ENCODE measurements at places on chromosomes 11 and 22. TPM values are rescaled to one million over a fixed set of nuclear protein-coding genes. Genes with fewer than 3 reads are reported as not detected.

GRCh38 chr11:122406466-122406865, 249.1 kb upstream of the UBASH3B start:
- no peaks in the 10 kb centered on the region for H3K4me1 ChIP-seq
- no peak overlapping the region for H3K4me3 ChIP-seq
- no peak for DNase-seq
- peaks cover 27% of the 10 kb centered on the region for H3K27me3 ChIP-seq

GRIA4 gene
- not detected for total RNA-seq

CECR2 gene
- 0.63 TPM for total RNA-seq

TBX10 gene
- total RNA-seq, result not detected

- no peak for DNase-seq
- no peak overlapping the region for H3K4me3 ChIP-seq
- no peaks in the 10 kb centered on the region for H3K36me3 ChIP-seq
- H3K27ac ChIP-seq, result no peak overlapping the region
- peaks cover 6% of the 10 kb centered on the region for H3K4me1 ChIP-seq
Observed at GRCh38 chr11:1948389-1948788, 1.3 kb downstream of the MRPL23 start.

BATF2 gene
- total RNA-seq, result not detected

DNA sequence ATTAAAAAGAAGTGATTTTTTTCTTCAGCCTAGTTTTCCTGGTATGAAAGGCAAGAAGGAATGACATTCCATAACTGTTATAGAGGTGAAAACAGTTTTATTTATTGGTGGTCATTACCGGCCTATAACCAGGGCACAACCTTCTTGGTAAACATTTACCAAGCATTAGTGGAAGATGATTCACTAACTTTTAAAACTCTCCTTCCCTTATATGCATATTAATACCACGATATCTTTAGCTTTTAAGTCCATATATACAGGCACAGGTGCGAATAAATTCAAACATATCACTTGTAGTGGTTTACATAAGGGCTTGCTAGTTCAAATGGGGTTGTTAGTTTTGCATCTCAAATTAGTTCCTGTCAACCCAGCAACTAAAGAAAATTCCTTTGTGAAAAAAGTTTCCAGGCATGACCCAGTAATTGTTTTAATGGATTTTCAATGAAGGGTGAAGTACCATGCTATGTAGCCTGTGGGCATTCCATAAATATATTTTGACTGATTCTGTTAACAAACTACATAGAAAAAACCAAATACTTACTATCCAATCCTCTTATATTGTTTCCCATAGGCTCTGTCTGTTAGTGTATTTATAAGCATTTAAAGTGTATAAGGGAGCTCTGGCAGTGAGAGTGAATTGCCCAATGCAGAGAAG, 30.6 kb upstream of the ROBO3 start:
- DNase-seq, result no peak
- no peak overlapping the region for H3K4me3 ChIP-seq
- H3K27ac ChIP-seq, result no peak overlapping the region
- peaks cover 33% of the 10 kb centered on the region for H3K27me3 ChIP-seq
- peaks cover 13% of the 10 kb centered on the region for H3K4me1 ChIP-seq
- no peaks in the 10 kb centered on the region for H3K36me3 ChIP-seq

RAB36 gene
- 4.8 TPM for total RNA-seq

HEPHL1 gene
- total RNA-seq, result not detected

DNA sequence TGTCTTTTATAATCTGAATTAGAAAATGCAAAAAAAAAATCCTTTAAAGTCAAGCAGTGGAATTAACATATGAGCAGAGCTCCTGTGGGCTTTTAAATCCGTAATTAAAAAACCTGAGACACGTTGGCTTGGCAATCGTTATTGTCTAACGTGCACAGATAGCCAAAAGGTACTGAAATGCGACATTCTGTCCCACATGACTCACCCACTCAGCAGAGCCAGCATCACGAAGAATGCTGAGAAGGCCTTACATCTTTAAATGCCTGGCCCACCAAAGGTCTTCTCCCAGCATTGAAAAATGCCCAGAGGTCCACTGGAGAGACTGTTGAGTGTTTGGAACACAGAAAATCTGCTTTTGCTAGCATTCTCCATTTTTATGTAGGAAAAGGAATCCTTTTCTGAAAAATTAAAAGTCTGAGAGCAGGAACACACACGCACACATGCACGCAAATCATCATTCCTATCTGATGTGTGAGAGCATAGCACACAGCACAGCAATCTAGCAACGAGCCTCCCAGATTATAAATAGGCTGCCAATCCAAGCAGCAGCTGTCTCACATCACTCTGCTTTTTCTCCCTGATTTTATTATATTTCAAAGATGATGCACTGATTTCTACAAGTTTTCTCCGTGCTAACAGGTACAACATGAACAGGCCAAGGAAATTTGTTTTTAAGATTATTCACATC, 94.5 kb downstream of the PHF21A start:
- peaks cover 4% of the 10 kb centered on the region for H3K4me1 ChIP-seq
- H3K36me3 ChIP-seq, result peaks cover 5% of the 10 kb centered on the region
- no peak overlapping the region for H3K4me3 ChIP-seq
- H3K27ac ChIP-seq, result no peak overlapping the region
- DNase-seq, result no peak
- no peaks in the 10 kb centered on the region for H3K27me3 ChIP-seq

PNPLA5 gene
- total RNA-seq, result not detected

EMID1 gene
- total RNA-seq, result 0.42 TPM

DNA sequence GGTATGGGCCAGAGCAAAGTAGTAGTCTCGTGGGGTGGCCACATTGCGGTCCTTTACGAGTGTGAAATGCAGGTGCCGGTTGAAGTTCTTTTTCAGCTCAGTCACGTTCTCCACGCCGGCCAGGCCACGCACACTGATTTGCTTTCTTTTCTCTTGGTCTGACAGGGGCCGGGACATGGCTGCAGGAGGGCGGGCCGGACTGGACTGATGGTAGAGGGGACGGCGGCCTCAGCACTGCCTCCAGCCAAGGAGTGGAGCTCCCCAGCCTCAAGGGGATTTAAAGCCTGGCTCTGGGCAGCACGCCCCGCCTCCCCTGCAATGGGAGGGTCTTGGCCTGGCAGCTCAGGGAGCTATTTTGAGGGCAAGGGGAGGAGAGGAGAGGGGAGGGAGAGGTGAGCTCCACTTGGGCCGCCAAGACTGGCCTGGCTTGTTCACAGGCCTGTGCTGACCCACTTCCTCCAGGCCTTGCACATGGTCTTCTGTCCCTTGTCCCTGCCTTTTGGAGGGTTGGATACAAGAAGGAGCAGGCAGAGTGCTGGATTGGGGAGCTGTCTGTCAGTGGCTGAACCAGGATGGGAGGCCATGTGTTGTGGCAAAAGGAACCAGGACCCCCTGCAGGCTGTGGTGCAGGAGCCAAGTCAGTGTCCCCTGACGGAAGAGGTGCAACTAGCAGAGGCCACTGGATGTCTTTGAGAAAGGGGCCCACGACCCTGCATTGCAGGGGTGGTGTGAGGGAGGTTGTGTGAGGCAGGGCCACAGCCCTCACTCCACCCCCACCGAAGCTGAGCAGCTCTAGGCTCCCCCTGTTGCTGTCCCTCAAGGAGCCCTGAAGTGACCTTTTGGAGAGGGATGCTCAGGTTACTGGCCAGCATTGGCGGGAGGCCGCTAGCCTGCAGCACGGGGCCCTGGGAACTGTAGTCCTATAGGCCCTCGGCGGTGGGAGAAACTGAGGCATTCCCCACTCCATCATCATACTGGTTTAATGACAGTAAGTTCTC, at the start of gene PYGM:
Gene PYGM (minus strand): TSS at position 253 of the 998 bp plus-strand sequence. CDS start 76 bp downstream, at position 177.
- peaks cover 21% of the 10 kb centered on the region for H3K36me3 ChIP-seq
- H3K4me3 ChIP-seq, result no peak within 1 kb of the TSS
- H3K4me1 ChIP-seq, result peaks cover 50% of the 10 kb centered on the region
- no peak for DNase-seq

Measured in osteocyte (in vitro differentiated cells).